ENCODE measurements at places on chromosomes 7 and 10.

DNA sequence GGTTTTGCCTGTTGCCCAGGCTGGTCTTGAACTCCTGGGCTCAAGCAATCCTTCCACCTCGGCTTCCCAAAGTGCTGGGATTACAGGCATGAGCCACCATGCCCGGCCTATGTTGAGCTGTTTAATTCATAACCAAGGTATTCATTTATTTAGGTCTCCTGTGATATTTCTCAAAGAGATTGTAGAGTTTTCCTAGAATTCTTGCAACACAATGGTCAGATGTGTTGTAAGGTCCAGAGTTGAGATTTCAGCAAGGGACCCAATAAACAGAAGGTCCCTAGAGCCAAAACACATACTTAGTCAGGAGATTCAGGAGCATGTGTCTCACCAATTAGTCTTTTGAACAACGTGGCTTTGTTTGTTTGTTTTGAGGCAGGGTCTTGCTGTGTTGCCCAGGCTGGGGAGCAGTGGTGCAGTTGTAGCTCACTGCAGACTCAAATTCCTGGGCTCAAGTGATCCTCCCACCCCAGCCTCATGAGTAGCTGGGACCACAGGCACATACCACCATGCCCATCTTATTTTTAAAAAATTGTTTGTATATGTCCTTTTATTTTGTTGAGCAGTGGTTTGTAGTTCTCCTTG is 321.3 kb upstream of the GALNT17 start:
- DNase-seq, result no peak

GRCh38 chr7:43868681-43869005 is 674 bp downstream of the MRPS24 start:
- no peak for DNase-seq

DNA sequence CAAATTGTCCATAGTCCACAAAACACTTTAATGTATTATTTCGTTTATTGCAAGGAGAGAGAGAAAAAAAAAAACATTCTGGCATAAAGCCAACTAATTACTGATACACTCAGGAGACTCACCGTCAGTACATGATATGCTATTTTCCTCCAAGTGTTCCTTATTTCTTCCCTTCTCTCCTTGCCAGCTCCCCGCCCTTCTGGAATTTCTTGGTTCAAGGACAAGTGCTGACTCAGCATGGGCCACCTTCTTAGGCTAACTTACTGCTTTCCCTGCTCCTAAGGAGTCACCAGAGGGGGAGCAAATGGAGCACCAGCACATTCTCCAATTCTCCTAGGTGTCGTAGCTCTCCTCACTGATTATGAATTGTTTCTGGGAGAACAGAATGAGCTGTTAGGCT is 133.8 kb upstream of the HDAC9 start:
- peak; percentile 85 for DNase-seq

- DNase-seq, result no peak
Observed at GRCh38 chr7:125661677-125662076, 732.1 kb upstream of the POT1 start.

GRCh38 chr7:17371671-17372524 is 73.4 kb downstream of the AHR start:
- no peak for DNase-seq

DNA sequence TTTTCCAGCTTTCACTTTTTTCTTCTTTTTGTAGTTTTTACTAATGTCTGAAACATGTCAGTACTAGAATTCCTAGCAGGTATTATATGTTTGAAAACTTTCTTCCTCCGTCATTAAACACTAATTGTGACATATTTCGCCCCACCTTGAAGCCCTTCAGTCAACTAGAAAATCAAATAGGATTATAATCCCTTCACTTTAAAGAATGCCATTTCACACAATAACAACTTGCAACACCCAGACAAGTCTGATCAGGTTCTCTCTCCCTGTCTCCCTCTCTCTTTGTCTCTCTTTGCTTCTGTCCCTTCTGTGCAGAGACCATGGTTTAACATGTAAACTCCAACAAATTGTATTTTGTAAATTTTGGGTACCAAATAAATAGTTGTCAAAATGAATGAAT is 373.5 kb downstream of the SEMA3D start:
- no peak for DNase-seq

All from endodermal cell (in vitro differentiated cells).